ENCODE measurements at places on chromosomes 13 and 19.

DNA sequence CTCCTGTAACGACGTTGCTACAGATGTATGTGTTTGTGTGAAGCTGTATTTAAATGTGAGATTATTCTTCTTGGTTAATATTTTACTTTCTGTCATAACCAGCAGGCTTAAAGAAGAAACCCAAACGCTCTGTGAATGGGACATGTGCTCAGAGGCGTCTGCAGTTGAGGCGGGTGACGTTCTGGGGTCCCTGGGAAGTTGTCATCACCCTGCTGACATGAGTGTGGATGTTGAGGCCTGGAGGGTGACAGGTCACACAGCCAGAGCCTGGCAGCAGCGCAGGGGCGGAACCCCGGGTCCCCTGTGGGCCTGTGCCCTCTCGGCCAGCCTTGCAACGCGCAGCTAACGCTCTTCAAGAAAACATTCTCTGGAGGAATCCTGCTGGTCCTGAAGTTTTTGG lies 16.6 kb downstream of the RASA3 start:
- DNase-seq: no peak

DNA sequence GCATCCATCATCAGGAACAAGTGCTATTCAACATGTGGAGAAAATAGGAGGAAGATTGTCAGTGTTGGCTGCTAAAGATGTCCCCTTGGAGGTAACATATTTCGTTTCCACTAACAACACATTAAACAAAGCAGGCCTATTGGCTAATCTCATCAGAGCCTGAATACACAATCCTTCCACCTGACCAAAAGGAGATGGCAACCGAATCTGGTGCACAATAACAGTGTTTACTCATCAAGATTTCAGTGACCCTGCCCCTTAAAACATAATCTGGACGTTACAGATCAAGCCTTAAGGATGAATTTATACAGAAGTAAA lies 582.5 kb downstream of the EFNB2 start:
- no peak for DNase-seq

GRCh38 chr13:108096301-108096915 lies 118.9 kb downstream of the LIG4 start:
- DNase-seq: no peak

- no peak for DNase-seq
Observed at GRCh38 chr13:46903748-46904147, 6.9 kb upstream of the HTR2A start.

DNA sequence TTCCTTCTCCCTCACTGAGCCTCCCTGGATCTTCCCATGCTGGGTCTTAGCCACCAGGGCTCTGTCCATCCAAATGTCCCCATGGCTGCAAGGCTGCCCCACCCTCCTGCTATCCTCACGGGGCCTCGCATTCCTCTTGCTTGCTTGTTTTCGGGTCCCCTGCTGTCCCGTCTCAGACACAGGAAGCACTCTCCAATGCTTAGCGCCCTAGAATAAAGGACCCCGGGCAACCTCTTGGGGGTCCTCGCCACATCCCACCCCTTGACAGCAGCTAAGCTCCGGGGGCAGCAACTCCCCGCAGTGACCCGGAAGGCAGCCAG lies 23.7 kb downstream of the SH3GL1 start:
- no peak for DNase-seq

DNA sequence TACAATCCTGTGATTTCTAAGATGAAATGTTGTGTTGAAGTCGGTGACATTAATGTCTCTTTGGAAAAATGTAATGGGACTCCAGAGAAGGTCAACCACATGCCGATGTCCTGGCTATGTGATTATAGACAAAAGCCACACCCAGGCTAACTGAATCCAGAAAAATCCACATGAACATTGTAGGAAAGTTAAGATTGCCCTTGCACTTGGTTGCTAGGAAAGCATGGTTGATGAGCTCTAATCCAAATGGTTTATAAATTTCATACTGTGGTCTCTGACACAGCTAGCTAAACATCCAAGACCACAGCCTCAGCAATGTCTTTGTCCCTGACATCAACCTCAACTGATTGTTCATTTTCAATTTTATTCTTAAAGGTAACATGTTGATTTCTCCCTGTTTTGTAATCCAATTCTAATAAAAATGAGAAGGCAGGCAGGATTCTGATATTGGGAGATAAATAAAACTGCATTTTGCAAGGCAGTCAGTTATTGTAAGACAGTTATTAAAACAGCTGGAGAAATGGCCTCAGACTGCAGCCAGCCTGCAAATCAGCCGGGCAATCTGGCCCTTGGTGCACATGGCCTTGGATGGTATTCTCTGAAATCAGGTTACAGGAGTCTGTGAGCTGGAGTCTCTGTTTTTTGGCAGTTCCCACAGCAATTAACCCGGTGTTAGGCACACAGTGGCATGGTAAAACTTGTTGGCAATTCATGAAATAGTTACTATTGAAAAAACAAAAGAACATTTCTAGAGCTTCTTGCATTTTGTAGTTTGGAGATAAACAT lies 93.9 kb downstream of the STARD13 start:
- no peak for DNase-seq

DNA sequence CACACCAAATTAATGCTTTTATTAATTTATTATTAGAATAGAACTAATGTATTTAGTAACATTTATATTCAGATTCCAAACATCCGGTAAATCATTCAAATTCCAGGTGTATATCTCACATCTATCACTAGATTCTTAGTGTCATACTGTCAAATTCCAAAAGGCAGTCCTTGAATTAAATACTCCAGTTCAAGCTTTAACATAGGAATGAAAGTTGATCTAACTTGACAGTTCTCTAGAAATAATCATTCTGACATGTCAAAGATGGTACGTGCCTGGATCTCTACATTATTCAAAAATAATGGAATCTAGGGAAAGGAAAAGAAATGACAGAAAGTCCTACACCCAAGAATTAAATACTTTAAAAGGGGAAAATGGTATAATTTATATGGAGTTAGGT lies 1161.5 kb downstream of the PCDH9 start:
- no peak for DNase-seq
